NCI-H446 treated with DMSO at 0.1 percent for 48 hours (cell line): ENCODE measurements at places on chromosomes 1 and 21.

DNA sequence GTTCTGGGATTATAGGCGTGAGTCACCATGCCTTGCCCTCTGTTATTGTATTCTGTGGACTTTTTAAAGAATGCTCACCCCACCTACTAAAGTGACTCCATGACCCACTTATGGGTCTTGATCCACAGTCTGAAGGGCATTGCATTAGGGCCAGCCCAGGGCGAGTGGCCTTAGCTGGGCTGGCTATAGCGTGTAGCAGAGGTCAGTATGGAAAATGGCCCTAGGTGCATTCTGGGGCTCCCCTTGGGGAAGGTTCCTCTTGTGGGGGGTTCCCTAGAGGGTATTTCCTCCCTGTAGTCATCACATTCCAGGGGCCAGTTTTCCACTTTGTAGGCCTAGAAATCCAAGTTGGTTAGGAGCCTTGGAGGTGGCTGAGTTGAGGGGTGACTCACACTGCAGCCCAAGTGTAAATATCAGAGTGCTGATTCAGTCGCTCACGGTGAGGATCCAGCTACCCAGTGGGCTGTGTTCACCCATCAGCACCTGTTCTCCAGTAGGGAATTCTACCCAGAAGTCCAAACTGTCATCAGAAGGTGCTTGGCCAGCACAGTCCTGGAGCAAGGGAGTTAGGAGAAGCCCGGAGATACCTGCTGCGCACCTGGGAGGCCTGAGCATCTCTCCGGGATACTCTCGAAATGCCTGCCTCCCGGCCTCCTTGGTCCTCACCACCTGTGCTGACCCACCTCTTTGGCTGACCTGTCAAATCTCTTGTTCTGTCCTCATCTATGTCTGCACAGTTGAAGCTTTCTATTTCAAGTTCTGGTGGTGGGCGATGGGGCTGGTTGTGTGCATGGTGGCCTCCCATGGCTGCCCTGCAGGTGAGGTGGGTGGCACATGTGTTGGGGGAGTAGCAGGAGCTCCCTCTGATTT lies 52.2 kb downstream of the NENF start:
- DNase-seq, result no peak

DNA sequence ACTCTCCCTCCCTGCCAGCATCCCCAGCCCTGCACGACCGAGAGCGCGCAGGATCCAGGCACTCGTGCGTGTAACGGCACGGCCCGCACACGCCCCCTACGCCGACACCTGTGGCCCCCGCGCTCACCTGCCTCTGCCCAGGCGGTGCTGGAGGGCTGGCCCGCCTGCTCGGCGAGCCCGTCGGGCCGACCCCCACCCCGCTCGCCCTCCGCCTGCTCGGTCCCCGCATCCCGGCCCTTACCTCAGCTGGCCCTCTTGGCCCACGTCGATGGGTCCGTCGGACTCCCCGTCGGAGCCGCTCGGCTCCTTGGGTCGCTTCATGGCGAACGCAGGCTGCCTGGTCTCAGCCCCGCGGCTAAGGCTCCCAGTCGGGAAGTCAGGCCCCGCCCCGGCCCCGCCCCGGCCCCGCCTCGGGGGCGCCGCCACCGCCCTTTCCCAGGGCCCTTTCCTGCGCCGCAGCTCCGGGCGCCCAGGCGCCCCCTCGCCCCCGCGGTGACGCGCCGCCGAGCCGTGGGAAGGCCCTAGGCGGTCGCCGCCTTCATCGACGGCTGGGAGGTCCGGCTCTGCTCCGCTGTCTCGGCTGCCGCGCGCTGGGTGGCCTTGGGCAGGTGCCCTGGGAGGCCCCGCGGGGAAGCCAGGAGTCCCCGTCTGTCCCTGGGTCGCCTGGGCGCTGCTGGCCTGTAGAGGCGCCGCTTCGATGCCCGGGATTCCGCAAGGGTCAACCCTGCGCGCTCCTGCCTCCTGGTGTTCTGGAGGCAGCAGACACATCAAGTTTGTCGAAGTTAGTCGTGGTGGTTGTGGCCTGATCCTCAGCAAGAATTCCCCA lies at the start of gene HEYL:
HEYL (minus strand) TSS at position 339 of the 826 bp plus-strand sequence; CDS start at position 321, 18 bp downstream.
- DNase-seq, result peak; percentile 26

GRCh38 chr1:187665483-187665882 lies 836.7 kb downstream of the PLA2G4A start:
- DNase-seq, result no peak

DNA sequence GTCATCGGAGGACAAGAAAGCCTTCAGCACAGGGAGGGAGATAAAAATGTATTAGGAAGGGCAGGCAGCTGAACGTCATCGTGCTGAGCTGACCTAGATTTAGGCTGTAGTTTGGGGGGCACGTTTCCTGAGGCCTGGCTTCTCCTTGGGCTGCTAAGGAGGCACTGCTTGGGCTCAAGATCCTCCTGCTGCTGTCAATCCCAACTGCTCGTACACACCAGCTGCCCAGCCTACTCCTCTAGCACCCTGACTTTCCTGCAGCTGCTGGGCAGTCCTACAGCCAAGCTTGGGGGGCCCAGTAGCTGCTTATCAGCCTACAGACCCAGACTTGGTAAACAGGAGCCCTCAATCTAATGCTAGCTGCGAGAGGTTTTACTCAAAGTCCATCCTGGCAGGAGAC lies 6.2 kb downstream of the TMEM35B start:
- DNase-seq, result no peak

DNA sequence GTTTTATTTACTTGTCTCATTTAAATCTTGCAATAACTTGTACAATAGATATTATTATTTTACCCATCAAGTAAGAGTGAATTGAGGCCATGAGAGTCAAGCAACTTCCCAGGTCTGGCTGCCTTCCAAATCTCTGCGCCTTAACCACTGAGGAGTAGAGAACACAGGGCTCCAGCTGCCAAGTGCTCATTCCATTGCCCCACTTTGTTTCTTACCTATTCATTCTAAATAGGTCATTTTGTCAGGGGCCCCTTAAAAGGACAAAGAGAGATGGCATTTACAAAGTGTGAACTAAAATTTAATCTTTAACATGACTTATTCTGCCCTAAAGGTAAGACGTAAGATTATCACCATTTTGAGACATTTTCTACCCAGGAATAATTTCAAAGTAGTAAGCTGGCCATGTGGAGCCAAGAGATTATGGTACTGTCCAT lies 3.5 kb downstream of the PPP1R15B start:
- DNase-seq, result peak; percentile 18

- no peak for DNase-seq
Measured at GRCh38 chr1:231057410-231057809, 17.4 kb upstream of the FAM89A start.

DNA sequence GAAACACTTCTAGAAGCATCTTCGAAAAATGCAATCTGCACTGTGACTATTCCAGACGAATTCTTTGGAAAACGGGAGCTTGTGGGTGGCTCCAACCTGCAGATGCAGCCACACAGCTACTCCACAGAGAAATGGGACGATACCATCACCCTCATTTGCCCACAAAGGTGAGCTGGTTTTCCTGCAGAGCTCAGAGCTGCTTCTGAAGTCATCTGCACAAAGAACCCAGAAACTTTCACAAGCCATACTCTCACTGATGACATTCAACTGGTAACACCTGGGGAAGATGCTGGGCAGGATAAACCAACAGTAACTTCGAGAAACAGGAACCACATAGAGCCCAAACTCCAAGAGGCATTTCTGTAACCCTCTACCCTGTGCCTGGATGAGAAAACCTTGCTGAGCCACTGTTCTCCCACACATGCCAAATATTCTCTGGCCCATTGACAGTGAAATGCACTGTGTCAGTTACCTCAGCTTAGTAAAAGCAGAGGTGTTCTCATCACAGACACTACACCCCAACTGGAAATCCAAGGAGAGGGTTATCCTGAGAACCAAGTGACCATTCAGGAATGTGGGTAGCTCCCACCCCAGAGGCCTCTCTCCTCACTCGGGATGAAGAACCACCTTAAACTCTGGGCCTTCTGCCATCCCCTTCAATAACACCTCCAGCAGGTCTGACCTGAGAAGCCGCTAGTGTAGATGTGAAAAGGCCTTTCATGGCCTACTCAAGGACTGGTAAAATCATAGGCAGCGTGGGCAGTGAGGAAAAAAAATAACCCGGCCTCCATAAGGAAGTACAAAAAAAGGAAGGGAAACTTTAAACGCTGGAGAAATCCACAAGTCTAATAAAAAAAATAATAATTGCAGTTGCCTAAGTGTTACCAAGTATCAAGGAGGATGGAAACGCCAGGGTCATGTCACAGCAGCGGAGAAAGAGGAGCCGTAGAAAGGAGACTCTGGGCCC lies 56.7 kb downstream of the HSF2BP start:
- no peak for DNase-seq

GRCh38 chr1:98854137-98854536 lies 150.5 kb downstream of the PLPPR5 start:
- DNase-seq, result no peak

- no peak for DNase-seq
Measured at GRCh38 chr1:110477041-110477440, 26.1 kb downstream of the PROK1 start.

- DNase-seq, result peak; percentile 37
Measured at GRCh38 chr21:31334648-31335121, 9.4 kb downstream of the TIAM1 start.

GRCh38 chr1:118563981-118564951 lies 379.2 kb upstream of the SPAG17 start:
- DNase-seq, result no peak

DNA sequence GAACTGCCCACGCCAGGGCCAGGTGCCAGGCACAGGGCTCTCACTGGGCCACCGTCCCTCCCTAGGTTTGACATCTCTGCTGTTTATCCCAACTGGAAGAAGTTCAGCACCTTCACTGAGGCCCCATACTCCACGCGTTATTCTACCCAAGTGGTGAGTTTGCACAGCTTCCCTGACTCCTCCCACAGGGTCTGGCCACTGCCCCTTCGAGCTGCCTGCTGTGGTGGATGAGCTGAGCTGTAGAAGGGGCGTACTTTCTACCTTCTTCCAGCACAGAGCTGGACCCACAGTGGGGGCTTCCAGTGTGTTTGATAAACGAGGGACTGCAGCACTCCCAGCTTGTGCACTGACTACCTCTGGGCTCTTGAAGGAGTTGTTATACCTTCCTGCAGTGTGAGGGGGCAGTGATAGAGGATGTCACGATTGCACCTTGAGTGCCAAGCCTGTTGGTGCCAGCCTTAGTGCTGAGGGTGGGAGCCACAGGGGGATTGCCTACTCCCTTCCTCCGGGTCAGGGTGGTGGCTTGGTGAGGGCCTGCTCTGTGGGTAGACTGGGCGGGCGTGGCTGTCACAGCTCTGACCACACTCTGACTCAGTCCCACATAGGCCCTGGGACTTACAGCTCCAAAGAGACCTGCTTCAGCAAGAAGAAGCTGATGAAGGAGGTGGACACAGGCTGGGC lies 5.9 kb upstream of the TTC22 start:
- DNase-seq, result no peak

DNA sequence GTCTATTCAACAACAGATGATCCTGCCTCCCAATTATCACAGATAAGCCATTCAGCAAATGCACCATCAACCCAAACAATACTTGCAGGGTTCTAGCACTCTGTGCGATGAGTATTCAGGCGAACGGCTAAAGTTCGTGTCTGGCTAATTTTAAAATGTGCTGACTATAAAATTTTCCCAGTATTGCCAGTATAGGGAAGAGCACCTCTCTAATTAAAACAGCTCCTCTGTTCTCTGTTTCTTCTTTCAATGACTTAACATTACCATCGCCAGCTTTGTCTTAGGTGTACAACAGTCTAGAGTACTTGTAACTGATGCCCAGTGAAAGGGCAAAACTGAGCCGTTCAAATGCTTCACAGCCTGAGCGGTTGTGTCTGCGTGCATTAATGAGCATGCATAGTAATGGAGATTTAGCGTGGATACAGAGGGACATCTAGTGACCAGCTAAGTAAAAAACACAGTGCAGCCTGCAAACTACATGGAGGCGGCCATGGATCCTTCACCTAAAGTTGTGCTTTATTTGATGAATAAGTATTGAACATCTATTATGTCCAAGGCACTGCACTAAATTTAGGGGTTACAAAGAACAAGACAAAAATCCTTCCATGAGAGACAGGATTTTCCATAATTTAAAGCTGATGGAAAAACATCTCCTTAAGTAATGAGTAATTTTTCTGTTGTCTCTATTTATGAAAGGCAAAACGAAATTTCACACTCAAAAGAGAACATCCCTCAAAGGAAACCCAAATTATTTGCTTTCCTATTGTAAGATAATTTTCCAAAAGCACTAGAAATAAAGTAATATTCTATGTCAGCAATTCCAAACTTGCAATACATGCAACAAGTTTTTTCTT lies 120.0 kb downstream of the SETD4 start:
- DNase-seq, result no peak

DNA sequence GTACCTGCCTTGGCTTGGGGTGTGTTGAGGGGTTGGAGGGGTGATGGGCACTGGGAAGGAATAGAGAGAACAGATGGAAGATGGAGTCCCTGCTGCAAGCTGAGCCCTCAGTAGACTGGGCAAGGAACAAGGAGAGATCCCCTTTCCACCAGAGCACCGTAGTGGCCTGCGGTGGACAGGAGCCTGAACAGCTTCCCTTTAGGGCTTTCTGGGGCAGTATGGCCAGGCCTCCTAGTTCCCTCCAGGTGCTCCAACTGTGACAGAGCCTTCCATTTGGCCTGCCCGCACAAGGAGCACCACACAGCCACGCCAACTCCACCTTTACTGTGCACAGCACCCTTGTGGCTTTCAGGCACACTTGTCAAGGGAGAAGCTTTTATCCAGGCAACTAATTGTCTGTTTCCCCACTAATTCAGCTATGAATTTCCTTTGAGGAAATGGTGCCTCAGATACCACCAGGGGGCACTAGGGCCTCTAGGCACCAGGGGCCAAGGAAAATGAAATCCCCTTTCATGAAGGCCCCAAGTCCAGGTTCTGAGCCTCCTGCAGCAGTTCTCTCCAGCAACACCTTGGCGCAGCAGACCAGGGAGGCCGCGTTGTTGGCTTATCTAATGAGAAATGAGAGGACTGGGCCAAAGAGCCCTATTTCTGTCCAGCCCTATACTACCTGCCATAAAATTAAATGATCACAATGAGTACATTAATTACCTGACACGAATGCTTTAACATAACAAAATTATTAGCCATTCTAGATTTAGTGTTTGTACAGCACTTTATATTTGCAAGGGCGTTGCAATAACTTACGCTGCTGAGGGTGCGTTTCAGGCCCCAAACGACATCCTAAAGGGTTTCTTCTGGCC lies 23.1 kb upstream of the ERI3 start:
- peak; percentile 1 for DNase-seq

- DNase-seq, result no peak
Measured at GRCh38 chr1:188986745-188987417, 1490.8 kb downstream of the BRINP3 start.

DNA sequence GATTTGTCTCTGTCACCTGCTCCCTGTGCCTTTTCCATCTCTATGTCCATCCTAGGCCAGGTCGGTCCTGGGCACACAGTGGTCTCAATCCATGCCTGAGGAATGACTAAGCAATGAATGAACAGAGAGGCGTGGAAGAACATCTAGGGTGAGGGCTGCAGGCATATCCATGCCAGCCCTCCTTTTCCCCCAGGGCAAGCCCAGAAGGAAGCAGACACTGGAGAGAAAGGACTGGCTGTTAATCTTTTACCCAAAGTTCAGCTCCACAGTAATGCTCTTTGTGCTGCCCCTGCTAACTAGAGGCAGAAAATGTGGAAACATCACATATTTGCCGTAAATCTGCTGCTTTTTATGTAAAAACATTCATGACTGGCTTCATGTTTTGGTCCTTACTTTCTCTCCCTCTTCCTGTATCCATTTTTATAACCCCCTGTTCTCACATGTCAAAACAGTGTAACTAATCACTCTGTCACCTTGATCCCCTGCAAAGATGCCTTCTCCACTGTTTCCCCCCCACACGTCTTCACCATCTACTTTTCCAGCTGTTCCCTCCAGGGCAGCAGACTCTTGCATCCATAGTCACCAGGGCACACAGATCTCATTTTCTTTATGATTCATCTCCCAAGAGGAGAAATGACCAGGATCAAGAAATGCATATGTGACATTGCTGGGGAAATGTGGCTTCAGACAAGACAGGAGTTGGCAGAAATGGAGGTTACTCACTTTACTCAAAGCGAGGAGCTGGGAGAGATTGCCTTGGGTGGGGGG lies 166.4 kb upstream of the PROX1 start:
- DNase-seq, result no peak
